ENCODE measurements at places on chromosomes 4 and X.
A peak's percentile ranks its signal among the peaks of the same experiment; 100 is the strongest.

DNA sequence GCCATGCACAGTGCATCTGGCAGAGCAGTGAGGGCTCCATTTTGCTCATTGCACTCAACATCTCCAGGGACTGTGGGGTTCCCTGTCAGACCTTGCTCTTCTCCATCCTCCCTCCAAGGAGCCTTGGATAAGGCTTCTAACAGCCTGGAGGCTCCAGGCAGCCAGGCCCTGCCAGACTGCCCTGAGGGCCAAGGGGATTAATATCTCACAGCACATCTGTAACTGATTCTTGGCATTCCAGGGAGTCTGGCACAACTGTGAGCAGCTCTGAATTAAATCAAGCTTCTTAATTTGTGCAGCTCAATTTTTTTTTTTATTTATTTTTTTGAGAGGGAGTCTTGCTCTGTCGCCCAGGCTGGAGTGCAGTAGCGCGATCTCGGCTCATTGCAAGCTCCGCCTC is 224.5 kb upstream of the PGRMC2 start:
- DNase-seq, result no peak

GRCh38 chr4:6523251-6523650 is 50.8 kb upstream of the PPP2R2C start:
- DNase-seq, result no peak

DNA sequence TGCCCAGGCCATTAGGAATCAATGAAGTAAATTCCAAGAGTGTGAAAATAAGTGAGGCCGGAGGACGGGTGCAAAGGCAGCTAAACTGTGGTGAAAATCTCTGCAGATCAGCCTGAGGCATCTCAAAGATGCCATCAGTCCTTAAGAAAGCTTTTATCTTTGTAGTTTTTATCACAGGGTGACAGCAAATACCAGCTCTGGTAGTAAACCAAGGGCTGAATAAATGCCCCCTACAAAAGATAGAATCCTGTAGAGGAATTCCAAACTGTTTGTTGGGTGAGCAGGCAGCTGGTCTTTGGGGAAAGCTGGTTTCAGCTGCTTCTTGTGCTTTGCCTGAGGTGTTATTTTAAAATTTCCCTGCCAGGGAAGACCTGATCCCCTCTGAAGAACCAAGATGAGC is 21.6 kb upstream of the RBM47 start:
- no peak for DNase-seq

DNA sequence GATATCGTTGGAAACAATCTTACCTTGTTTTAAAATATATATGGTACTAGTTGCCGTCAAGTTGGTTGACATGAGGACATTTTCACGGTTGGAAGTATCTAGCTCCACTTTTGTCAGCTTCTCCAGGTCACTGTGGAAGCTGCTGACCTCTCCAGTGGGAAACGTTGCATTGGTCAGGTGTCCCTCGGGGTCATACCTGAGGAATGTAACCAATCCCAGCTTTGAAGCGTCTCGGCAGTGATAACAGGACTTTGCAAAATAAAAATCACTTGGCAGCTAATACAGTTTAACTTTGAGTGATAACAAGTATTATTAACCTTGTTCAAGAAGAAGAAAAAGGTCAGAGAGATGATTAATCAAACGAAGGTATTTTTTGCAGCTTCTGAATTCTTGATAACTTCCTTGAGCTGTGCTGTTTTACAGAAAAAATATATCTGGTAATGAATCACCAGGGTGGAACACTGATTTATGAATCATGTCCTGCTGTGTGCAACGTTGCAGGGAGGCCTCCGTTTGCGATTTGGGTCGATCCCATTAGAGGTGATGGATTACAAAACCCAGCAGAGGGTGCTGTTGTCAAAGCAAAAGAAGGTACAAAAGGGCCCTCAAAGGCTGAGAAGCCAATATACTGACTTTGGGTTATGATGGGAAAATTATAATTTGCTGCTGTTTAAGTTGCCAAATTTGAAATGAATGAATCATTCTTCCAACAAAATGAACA is 60.1 kb downstream of the SH2D1A start:
- DNase-seq, result peak; percentile 68

DNA sequence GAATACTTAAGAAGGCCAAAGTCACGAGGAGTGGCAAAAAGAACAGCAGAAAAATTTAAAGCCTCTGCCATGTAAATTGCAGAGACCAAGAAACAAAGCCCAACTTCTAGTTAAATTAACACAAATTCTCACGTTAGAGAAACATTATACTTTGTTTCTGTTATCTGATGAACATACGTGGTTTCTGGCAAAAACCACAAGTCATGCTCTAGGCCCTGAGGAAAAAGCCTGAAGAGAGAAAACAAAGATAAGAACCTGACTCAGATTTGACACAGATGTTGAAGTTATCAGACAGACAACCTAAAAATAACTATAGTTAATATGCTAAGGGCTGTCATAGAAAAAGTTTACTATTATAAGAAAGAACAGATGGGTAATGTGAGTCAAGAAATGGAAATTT is 149.1 kb upstream of the PCDH10 start:
- peak; percentile 16 for DNase-seq

- no peak for DNase-seq
These were observed 43.3 kb upstream of the FBXW7 start for GRCh38 chr4:152579107-152579764.

DNA sequence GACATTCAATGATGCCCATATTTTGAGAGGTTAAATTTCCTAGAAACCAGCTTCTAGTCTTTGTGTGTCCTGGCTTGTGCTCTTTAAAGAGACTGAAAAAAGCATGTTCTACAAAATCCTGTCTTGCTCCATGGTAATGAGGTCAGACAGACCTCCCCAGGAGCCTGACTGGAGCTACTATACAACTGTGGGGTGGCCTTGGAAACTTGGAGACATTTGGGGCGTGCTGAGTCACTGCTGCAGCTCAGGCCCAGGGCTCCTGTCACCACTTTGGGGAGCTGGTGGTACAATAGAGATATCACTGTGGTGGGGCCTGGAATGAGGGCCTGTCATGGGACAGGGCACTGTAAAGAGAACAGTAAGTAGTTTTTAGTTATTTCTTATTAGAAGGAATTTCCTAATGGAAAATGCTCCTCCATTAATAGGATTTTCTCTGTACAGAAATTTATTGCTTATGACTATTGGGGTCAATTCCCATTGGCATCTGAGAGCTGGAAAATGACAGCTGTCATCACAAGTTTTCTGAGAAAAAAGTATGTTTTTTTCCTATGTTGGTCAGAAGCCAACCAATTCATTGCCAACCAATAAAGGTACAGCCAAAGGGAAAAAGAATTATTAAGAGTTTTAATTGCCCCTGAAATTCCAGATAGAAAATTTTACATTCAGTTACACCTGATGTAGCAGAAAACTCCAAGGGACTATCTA is 207.4 kb upstream of the JADE1 start:
- DNase-seq, result no peak

DNA sequence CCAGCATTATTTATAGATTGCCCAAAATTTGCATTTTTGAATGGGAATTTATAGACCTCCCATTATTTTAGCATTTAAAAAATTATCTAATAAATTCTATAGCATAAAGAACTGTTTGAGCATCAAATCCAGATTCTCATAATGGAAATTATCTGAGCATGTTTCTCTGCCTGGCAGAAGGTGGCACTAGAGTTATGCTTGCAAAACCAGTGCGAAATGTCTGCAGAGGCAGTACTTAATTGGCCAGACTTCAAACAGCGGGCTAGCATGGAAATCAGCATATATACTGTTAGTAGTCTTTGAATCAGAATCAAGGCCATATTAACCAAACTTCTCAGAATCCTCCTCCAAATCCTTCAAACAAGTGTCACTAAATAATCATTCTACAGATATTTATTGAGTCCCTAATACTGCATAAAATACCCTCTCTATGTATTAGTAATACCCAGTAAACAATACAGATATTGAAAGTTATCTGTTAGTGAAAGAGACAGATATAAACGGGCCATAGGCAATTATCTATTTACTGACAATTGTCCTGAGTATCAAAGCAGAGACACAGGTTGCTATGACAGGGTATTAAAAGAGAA is 78.7 kb upstream of the DCLK2 start:
- DNase-seq, result peak; percentile 65

DNA sequence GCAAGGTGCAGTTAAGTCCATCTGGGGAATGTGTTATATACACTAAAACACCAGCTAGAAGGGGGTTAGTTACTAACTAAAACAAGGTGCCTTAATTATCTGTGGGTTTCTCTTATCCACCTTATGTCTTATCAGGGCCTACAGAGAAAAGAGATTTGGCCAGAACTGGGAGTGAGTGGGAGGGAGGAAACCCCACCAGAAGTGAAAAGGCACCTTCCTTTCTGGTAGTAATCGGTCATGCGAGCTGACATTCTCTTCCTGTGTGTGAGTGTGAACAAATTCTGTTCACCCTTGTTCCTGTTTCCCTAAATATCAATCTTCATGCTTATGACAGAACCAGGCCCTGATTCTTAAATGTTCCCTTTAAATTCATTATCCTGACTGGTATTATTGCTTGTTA is 43.5 kb downstream of the SRPX2 start:
- no peak for DNase-seq

GRCh38 chr4:76753814-76754213 is 144.1 kb downstream of the SOWAHB start:
- no peak for DNase-seq

DNA sequence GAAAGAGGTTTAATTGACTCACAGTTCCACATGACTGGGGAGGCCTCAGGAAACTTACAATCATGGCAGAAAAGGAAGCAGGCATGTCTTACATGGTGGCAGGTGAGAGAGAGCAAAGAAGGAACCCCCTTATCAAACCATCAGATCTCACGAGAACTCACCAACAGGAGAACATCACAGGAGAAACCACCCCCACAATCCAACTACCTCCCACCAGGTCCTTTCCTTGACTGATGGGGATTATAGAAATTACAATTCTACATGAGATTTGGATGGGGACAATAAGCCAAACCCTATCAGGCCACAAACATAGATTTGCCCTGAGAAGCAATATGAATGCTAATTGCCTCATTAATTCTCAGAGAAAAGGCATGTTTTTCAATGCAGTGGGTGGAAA is 138.2 kb upstream of the RAPGEF2 start:
- no peak for DNase-seq

- no peak for DNase-seq
These were observed 76.1 kb downstream of the AMMECR1 start for GRCh38 chrX:110241816-110242215.

GRCh38 chr4:145301386-145302080 is 121.1 kb upstream of the OTUD4 start:
- no peak for DNase-seq

DNA sequence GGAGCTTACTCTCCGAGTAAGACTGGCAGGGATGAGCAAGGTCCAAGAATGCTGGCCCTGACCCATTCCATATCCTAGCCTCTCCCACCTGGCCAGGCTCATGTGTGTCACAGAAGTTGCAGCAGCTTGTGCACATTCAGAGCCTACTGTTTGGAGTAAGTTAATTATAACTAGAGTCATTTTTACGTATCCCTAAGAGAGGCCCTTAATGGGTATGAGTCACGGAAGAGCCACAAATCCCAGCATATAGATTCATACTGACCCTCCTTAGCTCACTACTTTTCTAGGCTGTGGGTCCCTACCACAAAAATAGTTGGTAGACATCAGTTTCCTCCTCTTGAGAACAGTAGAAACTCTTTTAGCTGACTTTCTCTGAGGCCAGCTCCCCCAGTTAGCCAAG is 118.3 kb upstream of the FRG1 start:
- no peak for DNase-seq

- DNase-seq, result no peak
These were observed 213.5 kb downstream of the CBR4 start for GRCh38 chr4:168796362-168797106.

DNA sequence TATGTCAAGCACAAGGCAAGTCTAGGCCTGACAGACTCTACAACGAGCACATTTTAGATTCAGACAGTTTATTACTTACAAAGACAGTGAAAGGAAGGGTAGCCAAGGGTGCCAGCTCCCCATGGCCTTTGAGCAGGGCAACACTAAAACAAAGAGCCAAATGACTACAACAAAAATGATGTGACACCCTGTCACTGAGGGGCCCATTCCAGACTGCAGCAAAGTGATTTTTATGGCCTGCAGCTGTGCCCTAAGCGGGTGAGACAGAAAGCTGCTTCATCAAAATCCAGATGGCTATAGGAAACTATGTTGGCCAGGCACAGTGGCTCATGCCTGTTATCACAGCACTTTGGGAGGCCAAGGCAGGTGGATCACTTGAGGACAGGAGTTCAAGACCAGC is 13.4 kb upstream of the RP2 start:
- no peak for DNase-seq

GRCh38 chrX:102154900-102155805 is 624 bp downstream of the BEX5 start:
- DNase-seq, result no peak

DNA sequence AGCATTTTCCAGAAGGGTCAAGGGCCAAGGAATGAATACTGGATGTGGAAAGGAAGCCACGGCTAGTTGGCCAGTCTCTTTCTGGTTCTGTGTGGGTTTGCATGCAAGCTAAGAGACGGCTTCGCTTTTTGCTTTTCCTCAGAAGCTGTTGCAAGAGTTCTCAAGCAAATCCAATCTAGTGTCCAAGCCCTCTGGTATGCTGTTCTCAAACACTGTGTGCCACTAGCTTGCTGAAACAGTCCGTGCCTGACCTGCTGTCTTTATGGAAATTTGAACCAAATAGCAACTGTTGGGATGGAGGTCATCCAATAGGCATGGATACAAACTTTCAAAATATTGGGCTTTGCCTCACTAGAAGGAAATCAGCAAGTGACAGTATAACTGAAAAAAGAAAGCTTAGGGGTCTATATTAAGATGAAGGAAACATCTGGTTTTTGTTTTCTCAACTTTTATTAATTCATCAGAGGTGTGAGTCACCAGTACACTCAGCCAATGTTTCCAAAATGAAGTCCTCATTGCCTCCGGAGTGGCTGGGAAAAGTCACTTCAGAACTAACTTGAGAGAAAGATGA is 70.5 kb downstream of the SLC9A6 start:
- no peak for DNase-seq

DNA sequence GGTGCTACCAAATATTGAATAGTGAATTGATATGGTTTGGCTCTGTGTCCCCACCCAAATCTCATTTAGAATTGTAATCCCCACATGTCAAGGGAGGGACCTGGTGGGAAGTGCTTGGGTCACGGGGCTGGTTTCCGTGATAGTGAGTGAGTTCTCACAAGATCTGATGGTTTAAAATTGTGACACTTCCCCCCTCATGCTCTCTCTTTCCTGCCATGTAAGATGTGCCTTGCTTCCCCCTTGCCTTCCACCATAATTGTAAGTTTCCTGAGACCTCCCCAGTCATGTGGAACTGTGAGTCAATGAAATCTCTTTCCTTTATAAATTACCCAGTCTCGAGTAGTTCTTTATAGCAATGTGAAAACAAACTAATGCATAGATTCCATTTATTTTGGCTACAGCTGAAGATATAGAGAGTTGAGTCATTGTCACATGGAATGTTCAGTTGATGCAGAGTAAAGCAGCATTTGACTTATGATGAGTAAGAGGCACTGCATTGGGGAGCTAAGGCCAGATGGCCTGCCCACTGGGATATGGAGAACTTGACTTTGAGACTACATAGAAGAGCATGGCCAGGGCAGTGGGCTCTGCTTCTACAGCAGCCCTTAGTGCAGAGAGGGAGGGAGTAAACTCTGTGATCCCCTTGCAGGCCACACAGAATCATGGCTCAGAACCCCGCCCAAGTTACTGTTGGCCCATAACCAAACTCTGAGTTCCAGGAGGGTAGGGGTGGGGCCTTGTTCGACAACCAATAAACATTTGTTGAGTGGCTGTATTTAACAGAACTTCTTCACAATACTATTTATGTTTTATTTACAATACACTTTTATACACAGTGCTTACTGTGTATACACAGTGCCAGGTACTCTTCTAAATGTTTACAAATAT is 34.2 kb downstream of the RAI2 start:
- DNase-seq, result no peak

GRCh38 chr4:159015841-159016240 is 87.0 kb upstream of the RAPGEF2 start:
- DNase-seq, result no peak
